ENCODE measurements at places on chromosomes 7 and 10.
A peak's percentile ranks its signal among the peaks of the same experiment; 100 is the strongest.

GRCh38 chr10:72689660-72690059 lies 2.3 kb upstream of the MCU start:
- DNase-seq: no peak

GRCh38 chr10:92244796-92245195 lies 46.1 kb downstream of the CPEB3 start:
- no peak for DNase-seq

GRCh38 chr10:77904100-77904840 lies 22.3 kb downstream of the DLG5 start:
- no peak for DNase-seq

DNA sequence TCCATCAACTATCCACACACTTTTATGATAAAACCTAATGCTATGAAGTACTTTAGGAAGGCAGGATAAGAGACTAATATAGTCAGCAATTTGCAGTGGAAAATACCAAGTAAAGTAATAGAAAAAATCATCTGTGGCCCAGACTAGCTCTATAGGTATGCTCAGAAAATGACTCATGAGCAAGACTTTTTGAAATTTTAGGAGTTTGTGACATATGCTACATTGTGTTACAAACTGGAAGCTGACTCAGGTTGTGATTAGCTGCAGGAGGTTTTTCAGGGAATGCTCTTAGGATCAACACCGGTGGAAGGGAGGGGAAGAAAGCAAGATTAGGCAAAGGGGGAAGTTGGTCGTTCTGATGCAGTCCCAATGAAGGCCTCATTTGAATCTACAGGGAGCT lies 56.1 kb downstream of the FEZF1 start:
- DNase-seq: no peak

DNA sequence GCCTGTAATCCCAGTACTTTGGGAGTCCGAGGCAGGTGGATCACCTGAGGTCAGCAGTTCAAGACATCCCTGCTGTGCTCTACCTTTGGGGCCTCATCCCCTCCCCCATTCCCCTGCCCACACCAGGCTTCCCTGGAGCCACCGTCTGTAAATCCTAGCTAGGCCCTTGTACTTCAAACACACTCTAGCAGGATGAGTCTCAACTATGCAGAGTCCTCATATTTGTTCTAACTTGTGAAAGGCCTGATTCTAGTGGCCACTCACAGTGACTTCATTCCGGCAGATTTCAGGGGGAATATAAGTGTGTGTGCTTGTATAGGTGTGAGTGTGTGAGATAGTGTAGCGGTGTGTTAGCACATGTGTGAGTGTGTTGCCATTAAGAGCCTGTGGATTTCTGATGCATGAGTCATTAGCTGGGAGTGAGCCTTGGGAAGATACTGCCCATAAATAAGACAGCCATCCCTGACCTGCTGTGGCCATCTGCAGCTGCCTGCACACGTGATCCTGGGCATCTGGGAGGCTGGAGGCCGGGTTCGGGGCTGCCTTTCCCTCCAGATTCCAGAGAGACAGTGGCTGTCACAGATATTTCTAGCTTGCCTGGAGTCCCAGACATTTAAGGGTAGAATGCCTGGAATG lies 1.7 kb upstream of the NEURL1 start:
- peak; percentile 79 for DNase-seq

DNA sequence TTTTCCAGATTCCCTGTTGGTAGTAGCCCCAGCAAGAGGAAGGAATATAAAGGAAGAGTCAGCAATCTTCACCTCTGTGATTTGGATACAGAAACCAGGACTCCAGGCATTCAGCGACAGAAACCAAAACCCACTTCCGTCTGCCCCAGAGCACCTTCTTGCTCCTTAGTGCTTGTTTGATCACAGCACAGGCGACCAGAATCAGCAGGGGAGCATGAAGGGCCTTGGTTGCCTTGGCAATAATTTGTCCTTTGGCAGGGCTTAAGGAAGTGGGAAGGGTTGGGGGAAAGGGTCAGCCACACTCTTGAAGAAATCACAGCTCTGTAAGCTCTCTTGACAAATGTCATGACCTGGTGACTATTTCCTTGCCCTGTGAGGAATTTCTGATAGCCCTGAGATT lies 379.6 kb downstream of the OTUD1 start:
- no peak for DNase-seq

GRCh38 chr7:19139706-19140327 lies 5.4 kb downstream of the FERD3L start:
- no peak for DNase-seq

DNA sequence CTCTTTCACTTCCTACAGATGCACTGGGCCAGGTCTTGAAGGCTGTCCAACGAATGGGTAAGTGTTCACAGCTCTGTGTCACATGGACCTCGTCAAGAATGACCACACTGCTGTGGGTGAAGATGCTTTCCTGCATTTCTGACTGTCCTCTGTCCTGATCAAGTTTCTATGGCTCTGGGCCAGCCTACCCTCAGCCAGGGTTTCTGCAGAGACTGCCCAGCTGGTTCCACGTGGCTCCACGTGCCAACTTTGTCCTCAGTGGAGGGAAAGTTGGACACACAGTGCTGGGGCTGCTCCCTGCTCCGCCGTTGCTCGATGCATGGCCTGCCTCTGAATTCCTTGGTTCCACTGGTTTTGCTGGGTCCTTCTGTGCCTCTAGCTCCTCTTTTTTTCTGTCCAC lies 152.3 kb downstream of the EGFR start:
- DNase-seq: no peak

DNA sequence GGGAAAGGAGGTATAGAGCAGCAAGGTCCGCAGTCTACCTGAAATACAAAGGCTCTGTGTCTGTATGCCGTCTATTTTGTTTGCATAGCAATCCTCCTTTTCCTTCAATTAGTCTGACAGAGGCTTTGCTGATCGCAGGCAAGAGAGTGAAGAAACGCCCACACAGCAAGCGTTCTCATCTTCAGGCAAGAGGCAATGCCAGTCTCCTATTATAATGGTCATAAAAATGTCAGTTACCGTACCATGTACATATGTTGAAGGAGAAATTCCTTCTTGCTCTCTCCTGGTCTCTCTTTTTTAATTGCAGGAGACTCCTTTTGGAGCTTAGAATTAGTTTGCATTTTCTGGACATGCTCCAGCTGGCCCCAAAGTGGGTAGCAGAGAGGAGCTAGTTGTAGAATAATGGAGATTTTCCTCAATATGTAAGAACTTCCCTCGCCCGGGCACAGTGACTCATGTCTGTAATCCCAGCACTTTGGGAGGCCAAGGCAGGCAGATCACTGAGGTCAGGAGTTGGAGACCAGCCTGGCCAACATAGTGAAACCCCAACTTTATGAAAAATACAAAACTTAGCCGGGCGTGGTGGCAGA lies 139.5 kb downstream of the PFKFB3 start:
- DNase-seq: no peak

Data from smooth muscle cell of the brain vasculature (primary cell).